ENCODE measurements at places on chromosomes 1 and 21.

DNA sequence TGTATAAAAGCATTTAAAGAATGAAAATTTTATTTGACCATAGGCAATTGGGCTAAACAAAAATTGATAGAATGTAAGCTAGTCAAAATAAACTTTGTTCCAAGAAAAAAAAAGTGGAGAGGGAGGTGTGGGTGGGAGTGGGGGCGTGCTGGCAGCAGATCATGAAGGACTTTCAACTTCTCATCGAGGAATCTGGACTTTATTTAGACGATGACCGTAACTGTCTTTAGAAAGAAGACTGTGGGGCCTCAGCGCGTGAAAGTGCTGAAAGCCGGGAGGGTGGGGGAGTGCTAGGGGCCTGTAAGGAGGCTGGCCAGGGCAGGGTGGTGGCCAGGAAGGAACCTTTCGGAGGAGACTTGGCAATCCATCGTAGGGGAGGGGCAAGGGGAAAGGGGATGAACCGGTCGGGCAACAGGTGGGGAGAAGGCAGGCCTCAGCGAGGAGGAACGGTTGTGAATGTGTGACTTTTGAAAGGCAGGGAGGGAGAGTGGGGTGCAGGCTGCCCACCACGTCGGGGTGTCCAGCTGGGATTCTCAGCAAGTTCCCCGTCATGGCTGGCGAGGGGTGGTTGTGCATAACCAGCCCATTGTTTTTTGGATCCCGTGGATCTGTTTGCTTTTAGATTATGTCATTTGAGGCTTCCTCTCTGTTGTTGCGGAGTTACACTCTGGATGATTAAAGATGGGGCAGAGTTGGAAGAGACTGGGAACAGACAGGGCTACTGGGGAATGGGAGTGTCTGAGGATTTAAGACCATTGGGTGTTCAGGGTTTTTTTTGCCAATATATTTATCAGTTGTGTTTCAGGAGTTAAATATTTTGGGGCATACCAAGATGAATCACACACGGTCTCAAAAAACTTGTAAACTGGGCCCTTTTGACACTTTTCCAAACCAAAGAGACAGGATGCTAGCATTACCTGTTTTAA, 35.5 kb downstream of the HUNK start:
- no peak for DNase-seq

DNA sequence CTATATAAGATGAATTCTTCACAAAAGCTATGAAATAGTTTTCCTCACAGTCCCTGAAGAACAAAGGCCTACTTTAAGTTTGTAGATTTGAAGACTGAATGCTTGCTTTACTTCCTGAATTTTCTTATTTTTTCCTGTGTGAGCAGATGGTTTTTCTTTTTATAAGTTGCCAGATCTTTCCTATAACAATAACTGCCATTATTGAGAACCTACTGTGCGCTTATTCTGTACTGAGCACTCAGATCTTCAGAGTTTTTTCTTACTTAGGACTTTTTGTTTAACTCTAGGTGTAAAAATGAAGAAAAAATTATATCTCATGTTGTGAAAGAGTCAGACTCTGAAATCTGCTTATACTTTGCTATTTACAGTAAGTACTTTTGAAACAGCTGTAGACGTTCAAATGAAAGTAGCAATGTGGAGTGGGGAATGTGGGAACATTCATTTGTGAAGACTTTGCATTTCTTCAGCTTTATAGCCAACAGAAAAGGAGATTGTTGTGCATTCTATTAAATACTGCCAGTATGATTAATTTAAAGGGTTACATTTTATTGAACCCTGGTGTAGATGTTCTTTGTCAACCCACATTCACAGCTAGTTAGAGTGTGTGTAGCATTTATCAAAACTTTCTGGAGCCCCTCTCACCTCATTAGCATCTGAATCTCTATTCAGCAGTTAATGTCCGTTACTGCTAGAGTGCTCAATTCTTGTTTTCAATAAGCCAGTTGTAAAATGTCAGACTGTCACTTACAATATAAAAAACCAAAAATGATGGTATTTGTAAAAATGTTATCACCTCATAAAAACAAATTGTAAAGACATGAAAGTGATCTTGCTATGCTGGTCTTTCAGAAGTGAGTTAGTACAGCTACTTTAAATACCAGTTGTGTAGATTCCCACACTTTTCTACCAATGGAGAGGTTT, 29.0 kb downstream of the NFIA start:
- DNase-seq, result no peak

DNA sequence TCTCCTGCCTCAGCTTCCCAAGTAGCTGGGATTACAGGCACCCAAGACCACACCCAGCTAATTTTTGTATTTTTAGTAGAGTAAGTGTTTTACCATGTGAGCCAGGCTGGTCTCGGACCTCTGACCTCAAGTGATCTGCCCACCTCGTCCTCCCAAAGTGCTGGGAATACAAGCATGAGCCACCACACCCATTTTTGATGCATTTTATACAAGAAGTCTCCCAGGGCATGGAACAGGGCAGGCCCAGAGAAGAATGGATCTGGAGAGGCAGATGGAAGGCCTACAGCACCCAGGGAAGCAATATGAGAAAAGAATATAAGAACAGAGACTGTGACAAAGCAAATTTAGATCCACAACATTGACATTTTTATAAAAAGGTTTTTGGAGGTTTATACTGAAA, 18.8 kb upstream of the IFNAR1 start:
- no peak for DNase-seq

DNA sequence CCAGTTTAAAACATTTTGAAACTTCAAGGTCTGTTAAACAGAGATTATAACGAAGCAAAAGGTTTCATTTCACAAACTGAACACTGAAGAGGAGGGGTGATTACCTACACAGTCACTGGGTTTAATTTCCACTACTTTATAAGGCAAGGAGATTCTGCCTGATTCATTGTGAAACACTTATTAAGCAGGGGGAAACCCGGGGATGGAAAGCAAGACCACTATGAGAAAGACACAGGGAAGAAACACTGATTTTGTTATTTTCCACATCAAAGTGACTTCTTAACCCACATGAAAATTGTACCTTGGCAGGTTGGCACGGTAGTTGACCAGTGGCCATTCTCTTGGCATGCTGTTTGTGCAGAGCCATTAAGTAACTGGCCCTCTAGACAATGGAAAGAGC, 8.1 kb upstream of the F5 start:
- DNase-seq, result no peak

DNA sequence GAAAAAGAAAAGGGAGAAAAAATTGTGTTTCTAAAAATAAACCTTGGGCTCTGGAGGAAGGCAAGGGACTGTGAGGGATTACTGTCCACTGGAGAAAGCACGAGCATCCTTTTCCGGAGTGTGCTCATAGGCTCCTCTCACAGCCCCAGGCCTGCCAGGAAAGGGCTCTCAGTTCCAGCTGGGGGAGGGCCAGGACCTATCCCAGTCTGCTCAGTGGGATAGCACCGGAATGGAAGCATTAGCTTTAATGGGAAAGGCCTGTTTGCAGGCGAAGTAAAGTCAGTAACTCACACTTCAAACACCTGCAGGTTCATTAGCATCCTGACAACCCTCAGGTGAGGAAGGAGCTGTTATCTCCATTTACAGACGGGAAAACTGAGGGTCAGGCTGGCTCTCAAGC, 113.9 kb upstream of the USP24 start:
- no peak for DNase-seq

GRCh38 chr21:36229181-36229580, 72.6 kb downstream of the DOP1B start:
- DNase-seq, result no peak

GRCh38 chr21:38269576-38269936, 12.8 kb downstream of the KCNJ15 start:
- no peak for DNase-seq

GRCh38 chr1:214503553-214503952, 47.8 kb downstream of the PTPN14 start:
- no peak for DNase-seq

GRCh38 chr21:43925096-43925481, 60.1 kb downstream of the AGPAT3 start:
- DNase-seq, result no peak

GRCh38 chr1:231028682-231029081, 11.4 kb downstream of the FAM89A start:
- DNase-seq, result no peak

GRCh38 chr21:37435120-37435519, 68.5 kb downstream of the DYRK1A start:
- no peak for DNase-seq

GRCh38 chr1:1120866-1121591, 5.1 kb upstream of the C1orf159 start:
- DNase-seq, result no peak

- DNase-seq, result no peak
Observed at GRCh38 chr1:184801503-184801902, 46.8 kb upstream of the EDEM3 start.

GRCh38 chr1:48558366-48558765, 86.4 kb upstream of the SPATA6 start:
- no peak for DNase-seq

GRCh38 chr1:33161061-33161681, 20.7 kb downstream of the TRIM62 start:
- no peak for DNase-seq

DNA sequence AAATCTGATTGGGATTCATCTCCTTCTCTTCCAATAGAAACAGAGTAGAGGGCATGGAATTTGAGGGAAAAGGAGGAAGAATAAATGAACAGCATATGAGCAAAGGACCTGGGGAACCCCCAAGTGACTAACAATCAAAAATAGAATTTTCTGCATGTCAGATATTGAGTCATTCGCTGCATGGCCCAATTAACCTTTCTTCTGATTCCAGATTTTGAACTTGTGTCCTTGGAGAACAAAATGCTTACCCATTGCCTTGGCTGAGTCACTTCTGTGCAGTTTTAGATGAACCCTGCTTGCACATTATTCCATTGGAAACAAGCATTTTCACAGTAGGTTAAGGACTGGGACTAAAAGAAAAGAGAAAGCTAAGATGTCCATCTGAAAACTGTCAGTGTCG, 390.5 kb downstream of the ST6GALNAC3 start:
- DNase-seq, result no peak

GRCh38 chr1:1274299-1274930, 761 bp upstream of the UBE2J2 start:
- no peak for DNase-seq

All from stimulated activated CD8-positive, alpha-beta memory T cell treated with anti-CD3 and anti-CD28 coated beads, Interleukin-15, amount 100 ng/mL, for 4 hours (primary cell).